ENCODE measurements at places on chromosomes 5 and 9. TPM values are rescaled to one million over a fixed set of nuclear protein-coding genes. Genes with fewer than 3 reads are reported as not detected.

Gene SLC6A3
- polyA plus RNA-seq: 1.9 TPM

Gene IL9
- polyA plus RNA-seq: 1.0 TPM

Gene CMYA5
- polyA plus RNA-seq: 4.3 TPM

Gene SUSD3
- polyA plus RNA-seq: 5.6 TPM

Gene IFNE
- 0.17 TPM for polyA plus RNA-seq

Gene SFXN1
- 76.5 TPM for polyA plus RNA-seq
